ENCODE measurements at places on chromosomes 12 and 14. TPM values are rescaled to one million over a fixed set of nuclear protein-coding genes. Genes with fewer than 3 reads are reported as not detected.

The RNU4-1 gene
- not detected for polyA plus RNA-seq

The SERPINA6 gene
- not detected for polyA plus RNA-seq

The IGF1 gene
- 21.8 TPM for polyA plus RNA-seq

The SIX6 gene
- not detected for polyA plus RNA-seq

The RNASE1 gene
- 192 TPM for polyA plus RNA-seq

The C12orf60 gene
- 0.74 TPM for polyA plus RNA-seq

DNA sequence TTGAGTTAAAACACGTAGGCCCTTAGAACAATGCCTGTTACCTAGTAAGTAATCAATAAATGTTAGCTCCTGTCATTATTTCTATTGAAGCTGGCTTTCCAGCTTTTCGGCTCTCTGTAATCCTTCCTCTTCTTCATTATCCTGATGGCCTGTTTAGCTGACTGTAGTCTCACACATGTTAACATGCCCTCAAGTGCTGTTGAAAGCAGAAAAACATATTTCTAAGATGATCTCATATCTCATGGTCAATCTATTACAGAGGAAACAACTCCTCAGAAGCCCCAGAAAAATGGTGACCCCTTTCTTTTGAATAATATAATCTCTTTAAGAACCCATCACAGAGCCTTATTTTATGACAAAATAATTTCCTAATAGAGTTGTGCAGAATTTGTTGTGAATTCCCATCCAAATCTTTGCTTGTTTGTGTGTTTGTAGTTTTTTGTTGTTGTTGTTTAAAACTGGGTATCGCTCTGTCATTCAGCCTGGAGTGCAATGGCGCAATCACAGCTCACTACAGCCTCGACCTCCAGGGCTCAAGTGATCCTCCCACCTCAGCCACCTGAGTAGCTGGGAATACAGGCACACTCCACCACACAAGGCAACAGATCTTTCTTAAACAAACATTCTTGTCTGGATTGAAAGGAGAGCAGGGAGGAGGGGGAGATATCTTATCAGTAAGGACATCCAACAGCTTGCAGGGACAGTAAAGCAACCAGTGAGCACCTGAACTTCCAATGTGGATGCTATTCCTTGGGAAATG, 242.5 kb upstream of the CAND1 start:
- no peak for DNase-seq

- no peak for DNase-seq
Observed at GRCh38 chr14:24062216-24062980, 9.0 kb upstream of the CPNE6 start.

- DNase-seq, result no peak
Observed at GRCh38 chr12:96402061-96402460, 1.8 kb upstream of the CDK17 start.

DNA sequence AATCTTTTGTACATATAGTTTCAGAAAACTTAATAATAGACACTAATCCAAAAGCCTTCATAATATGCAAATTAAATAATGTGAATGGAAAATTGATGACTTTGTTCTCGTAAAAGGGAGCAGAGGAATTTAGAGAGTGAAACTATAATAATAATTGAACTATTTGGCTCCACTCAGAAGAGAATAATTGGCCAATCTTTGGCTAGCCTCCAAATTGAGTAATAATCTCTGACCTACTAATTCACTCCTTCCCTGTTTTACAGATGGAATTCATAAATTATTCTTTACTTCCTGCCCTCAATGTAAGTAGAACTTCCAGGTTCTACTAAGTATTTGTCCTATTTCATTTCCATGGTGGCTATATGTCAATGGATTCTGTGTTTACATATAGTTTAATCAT, 15.8 kb downstream of the TRIM9 start:
- DNase-seq, result no peak

DNA sequence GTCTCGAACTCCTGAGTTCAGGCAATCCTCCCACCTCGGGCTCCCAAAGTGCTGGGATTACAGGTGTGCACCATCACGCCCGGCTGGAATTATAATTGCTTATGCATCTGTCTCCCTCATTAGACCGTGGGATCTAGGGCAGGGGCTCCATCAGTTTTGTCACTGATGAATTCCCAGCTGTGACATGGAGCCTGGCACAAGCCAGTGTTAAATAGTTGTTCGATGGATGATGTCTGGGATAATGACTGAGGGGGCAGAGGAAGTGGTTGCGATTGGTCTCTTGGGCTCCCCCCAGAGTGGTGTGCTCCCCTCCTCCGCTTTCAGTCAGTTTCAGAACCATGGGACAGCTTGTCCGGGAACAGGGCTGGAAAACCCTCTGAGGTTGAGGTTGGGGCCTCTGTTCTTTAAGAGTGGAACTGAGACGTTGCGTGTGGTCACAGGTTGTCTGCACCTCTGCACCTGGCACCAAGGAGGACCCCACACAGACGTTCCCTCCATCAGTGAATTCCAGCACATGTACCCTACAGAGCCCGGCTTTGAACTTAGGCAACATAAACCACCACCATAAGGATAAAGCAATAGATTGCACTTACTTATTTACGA, 30.8 kb upstream of the BATF start:
- no peak for DNase-seq

- DNase-seq, result no peak
Observed at GRCh38 chr14:96598332-96598928, 96.2 kb downstream of the PAPOLA start.

DNA sequence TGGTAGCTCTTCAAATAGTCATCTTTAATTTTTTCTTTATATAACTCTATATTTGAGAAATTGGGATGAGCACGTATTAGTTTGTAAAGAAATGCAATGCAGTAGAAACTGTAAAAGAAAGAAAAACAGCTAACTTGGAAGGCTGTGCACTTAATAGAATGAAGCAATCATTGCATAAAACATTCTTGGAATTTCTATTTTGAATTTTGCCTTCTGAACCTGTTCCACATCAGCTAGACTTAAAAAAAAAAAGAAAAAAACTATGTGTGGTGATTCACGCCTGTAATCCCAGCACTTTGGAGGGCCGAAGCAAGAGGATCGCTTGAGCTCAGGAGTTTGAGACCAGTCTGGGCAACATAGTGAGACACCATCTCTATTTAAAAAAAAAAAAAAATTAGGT, 29.4 kb downstream of the SCN8A start:
- no peak for DNase-seq

Measured in hindlimb muscle (tissue), 1 donor.